ENCODE measurements at places on chromosomes 3 and 15.

- DNase-seq = no peak
Measured at GRCh38 chr3:67215690-67216089, 217.6 kb downstream of the KBTBD8 start.

- no peak for DNase-seq
Measured at GRCh38 chr3:188911026-188911850, 260.5 kb upstream of the TPRG1 start.

DNA sequence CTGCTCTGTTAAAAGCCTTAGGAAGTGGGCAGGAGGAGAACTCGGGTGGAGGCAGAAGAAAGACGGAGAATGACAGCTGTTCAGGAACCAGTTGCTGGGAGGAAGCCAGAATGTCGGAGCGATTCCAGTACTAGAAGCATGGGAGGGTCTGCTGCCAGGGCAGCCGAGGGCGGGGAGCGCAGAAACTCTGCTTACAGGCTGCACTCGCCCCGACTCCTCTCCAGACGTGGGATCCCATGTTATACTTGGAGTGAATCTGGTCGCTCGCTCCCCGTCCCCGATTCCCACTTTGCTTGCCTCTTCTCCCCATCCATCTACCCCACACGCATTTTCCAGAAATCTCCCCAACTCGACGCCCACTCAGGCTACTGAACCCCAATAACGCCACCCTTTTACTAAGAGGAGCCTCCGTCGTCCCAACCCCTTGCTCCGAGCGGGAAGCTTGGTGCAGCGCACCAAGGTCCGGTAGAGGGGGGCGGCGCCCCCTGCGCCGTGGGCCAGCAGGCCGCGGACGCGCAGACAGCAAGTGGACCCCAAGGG is 665 bp downstream of the GATM start:
- peak; percentile 83 for DNase-seq

DNA sequence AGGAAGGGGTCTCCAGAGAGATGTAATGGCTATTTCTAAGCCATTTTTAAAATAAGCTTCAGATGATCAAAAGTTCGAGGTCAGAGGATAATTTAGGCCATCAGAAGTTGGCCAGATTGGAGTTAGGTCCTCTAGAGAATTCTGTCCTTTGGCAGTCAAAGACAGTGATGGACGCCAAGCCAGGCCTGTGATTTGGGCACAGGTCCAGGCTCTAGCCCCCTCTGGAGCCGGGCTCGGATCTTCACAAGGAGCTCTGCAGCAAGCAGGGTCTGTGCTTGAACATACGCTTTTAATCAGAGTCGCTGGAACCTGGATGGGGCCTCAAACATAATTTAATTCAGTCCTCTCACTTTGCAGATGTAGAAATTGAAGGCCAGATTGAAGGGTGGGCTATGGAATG is 151.4 kb upstream of the BCL6 start:
- no peak for DNase-seq

GRCh38 chr3:25380222-25380739 is 47.8 kb upstream of the RARB start:
- DNase-seq = no peak

DNA sequence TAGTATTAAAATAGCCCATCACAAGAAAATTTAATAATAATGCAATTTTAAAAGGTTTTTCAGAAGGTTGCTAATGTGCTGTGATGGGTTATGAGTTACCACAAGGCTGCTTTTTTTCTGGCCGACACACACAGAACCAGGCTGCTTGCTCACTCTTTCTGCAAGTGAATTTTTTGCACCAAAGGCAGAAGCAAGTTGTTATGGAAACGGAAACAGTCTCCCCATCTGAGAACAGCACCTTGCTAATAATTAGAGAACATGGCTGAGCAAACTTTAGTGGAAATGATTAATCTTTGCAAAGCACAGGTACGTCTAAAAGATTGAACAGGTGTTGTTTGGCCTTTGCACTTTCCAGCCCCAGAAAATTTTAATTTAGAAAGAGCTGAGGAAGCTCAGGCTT is 51.0 kb downstream of the CACNA2D3 start:
- DNase-seq = no peak
